ENCODE measurements at places on chromosomes 6 and 20.

DNA sequence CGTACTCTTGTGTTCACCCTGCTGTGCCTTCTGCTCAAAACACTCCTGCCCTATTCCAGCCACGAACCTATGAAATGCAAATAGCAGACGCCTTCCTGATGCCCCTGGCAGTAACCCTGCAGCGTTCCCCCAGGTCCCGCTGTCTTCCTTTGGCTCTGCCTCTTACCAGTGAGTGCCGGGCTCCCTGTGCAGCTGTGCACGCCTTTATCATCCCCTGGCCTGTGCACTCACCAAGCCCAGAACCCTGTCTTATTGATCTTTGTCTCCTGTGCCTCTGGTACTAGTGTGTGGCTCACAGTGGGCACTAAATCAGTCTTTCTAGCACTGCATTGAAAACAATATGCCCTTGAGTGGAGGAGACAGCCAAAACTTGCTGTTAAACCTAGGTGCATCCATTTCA lies 19.7 kb downstream of the ZDHHC14 start:
- no peak for DNase-seq

- no peak for DNase-seq
These were observed 17.7 kb downstream of the OR2A4 start for GRCh38 chr6:131683479-131683878.

DNA sequence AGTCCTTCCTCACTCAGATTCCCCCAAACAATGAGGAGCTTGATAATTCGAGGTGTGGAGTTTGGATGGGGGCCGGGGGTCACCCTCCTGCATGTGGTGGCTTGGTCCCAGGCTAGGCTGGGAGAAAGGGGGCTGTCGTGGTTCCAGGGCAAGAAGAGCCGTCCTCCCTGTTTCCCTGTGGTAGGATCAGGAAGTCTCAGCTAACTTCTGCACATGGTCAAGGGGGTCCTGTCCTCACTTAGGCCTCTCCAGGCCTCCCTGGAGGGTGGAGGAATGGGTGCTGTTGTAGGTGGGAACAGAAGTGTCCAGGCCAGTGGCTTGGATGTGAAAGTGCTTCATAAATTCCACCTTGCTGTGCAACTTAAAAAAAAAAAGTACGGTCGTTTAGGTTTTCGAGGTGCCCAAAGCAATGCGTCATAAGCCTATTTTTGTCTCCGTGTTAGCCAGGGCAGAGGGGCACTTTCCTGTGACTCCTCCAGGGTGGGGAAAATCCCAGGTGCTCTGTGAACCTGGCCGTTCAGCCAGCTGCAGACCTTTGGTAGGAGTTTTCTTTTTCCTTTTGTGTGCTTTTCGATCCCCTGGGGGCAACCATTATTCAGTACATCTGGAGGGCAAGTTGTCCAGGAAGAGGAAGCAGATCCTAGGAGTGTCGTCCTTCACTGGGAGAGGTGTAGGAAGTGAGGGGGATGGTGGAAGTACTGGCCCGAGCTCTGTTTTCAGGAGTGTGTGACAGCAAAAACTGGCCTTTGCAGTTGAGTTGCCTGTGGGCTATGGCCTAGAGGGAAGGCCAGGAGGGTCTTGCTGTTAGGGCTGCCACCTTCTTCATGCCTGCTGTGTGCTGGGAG lies 9.6 kb downstream of the IGF2R start:
- DNase-seq, result no peak

GRCh38 chr6:24899136-24899996 lies 36.4 kb downstream of the RIPOR2 start:
- DNase-seq, result no peak

GRCh38 chr20:49184691-49185070 lies 3.5 kb downstream of the STAU1 start:
- no peak for DNase-seq

GRCh38 chr6:43509984-43510826 lies at the start of gene LRRC73:
Gene LRRC73 (minus strand): TSS chr6:43510346. CDS start chr6:43509785, 561 bp downstream.
- DNase-seq, result peak; percentile 83

GRCh38 chr20:37579106-37579505 lies 51.4 kb upstream of the BLCAP start:
- no peak for DNase-seq

GRCh38 chr6:83185096-83185495 lies 8.0 kb downstream of the PGM3 start:
- no peak for DNase-seq

DNA sequence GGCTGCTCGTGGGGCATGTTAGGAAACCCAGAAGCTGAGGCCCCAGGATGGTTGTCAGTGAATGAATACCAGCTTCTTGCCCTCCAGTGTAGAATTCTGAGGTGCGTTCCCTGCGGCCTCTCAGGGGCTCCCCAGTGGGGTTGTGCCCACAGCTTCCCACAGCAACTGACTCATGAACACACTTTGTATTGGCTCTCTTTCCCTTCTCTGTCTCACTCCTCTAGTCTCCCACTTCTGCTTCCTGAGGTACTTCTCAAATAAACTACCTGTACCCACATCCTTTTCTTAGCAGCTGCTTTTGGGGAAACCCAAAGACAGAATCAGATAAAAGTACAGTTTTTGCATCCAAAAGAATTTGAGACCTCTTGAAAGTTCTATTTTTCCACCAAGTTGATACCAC lies 107.7 kb upstream of the JAG1 start:
- DNase-seq, result no peak
